ENCODE measurements at places on chromosomes 12 and 14.

DNA sequence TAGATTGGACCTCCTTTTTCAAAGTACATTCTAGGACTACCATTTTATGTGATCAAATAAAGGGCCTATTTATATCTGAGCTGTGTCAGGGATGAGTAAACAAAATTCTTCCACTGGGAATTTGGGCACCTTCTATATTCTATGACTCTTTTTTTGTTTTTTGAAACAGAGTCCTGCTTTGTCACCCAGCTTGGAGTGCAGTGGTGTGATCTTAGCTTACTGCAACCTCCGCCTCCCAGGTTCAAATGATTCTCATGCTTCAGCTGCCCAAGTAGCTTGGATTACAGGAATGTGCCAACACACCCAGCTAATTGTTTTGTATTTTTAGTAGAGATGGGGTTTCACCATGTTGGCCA is 64.8 kb downstream of the DRAM1 start:
- no peak for DNase-seq

GRCh38 chr12:88471331-88472045 is 108.8 kb downstream of the KITLG start:
- DNase-seq, result no peak

GRCh38 chr14:77973246-77973645 is 173.3 kb downstream of the ADCK1 start:
- DNase-seq, result no peak

GRCh38 chr12:1643905-1644533 is 15.0 kb downstream of the WNT5B start:
- DNase-seq, result no peak

- DNase-seq, result no peak
These were observed 271.4 kb downstream of the SSPN start for GRCh38 chr12:26466726-26467125.

DNA sequence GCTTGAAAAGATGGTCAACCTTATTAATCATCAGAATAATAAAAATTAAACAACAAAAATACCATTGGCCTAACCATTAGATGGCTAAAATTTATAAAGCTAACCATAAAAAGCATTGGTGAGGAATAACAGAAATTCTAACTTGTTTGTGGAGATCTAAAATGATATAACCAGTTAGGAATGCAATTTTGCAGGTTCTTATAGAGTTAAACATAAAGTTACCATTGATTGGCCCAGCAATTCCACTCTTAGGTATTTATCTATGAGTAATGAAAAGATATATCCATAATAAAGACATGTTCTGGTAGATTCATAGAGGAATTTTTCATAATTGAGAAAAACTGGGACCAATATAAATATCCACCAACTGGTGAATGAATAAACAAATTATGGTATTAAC is 1098.6 kb downstream of the FSCB start:
- DNase-seq, result no peak

GRCh38 chr12:15851919-15852318 is 30.3 kb upstream of the STRAP start:
- DNase-seq, result no peak

- DNase-seq, result no peak
These were observed 490.7 kb upstream of the FLRT2 start for GRCh38 chr14:85039353-85039626.

- DNase-seq, result no peak
These were observed 2.4 kb upstream of the LYZ start for GRCh38 chr12:69345742-69346141.

GRCh38 chr14:91899806-91900205 is 32.5 kb upstream of the TC2N start:
- no peak for DNase-seq

GRCh38 chr14:57884175-57884574 is 18.3 kb upstream of the SLC35F4 start:
- DNase-seq, result no peak

- peak; percentile 36 for DNase-seq
These were observed 178.2 kb downstream of the AKAP6 start for GRCh38 chr14:32507029-32507984.

GRCh38 chr14:20675669-20676068 is 8.7 kb upstream of the RNASE4 start:
- DNase-seq, result no peak

DNA sequence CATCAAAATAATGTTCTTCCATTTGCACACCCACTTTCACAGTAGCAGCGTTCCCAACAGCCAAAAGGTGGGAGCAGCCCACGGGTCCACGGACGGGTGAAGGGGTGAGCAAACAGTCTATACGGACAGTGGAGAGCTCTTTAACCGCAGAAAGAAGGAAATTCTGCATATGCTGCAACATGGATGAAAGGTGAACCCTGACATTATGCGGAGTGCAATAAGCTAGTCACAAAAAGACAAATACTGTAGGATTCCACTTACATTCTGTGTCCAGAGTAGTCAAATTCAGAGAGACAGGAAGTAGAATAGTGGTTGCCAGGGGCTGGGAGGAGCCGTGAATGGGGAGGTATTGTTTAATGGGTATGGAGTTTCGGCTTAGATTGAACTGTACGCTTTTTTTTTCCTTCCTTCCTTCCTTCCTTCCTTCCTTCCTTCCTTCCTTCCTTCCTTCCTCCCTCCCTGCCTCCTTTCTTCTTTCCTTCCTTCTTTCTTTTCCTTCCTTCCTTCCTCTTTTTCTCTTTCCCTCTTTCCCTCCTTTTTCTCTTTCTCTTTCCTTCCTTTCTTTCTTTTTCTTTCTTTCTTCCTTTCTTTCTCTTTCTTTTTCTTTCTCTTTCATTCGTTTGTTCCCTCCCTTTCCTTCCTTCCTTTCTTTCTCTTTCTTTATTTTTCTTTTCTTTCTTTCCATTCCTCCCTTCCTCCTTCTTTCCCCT is 15.8 kb upstream of the ANKRD9 start:
- no peak for DNase-seq

GRCh38 chr12:27524494-27524835 is 459 bp downstream of the PPFIBP1 start:
- no peak for DNase-seq

DNA sequence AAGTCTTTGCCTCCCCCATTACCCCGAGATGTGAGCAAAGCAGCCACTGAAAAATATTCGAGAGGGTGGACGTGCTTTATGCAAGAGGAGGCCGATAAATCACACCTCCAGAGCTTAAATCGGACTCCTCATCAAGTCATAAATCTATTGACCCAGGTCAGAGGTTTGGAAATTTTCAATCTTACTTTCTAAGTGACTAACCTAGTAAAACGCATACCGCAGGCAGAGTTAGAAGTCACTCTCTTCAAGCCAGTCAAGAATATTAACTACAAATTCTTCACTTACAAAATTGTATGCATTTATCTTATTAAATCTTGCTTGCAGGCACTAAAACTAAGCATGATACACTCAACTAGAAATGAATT is 34.9 kb downstream of the GPHB5 start:
- DNase-seq, result no peak

- no peak for DNase-seq
These were observed 59.5 kb downstream of the VEZT start for GRCh38 chr12:95277139-95277538.

DNA sequence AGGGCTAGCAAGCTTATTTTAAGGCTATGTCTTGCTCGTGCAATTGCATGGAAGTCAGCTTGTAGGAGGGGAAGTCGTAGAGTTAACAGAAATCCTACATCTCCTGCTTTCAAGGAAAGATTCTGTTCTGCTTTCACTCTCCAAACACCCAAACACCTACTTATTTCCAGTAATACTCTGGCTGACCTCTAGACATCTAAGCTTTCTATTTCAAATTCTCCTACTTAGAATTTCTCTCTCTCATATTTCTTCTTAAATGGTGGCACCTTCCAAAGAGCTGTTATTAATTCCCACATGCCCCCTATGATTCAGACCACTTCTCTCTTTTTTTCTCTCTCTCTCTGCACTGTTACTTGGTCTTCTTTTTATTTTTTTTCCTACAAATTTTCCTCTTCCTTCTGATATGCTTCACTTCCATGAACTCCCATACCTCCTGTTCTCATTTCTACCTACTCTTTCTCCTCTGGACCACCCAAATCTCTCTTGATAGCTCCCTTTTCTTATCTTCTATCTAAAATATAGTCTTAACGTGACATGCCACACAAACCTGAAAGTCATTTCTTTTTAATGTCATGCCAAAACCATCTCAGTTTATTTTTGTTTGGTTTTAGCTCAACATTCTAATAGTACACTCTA is 90.8 kb downstream of the RPS6KA5 start:
- no peak for DNase-seq

DNA sequence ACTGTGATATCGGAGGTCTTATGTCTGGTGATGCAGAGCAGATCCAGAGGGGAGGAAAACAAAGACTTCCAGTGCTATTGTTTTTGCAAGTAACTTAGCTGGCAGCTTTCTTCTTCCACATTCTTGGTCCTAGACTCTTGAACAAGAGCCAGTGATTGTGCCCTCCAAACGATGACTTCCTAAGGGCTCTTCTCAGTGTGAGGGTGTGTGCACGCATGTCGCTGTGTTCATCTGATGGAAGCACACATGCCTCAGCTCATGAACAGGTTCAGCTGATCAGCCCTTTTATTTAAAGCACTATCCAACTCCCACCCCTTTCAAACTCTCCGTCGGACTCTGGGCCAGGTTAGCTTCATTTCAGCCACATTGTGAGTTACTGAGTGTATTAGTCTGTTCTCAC is 59.5 kb downstream of the SMOC1 start:
- DNase-seq, result no peak

- no peak for DNase-seq
These were observed 13.1 kb upstream of the ATP5F1B start for GRCh38 chr12:56658921-56659320.

DNA sequence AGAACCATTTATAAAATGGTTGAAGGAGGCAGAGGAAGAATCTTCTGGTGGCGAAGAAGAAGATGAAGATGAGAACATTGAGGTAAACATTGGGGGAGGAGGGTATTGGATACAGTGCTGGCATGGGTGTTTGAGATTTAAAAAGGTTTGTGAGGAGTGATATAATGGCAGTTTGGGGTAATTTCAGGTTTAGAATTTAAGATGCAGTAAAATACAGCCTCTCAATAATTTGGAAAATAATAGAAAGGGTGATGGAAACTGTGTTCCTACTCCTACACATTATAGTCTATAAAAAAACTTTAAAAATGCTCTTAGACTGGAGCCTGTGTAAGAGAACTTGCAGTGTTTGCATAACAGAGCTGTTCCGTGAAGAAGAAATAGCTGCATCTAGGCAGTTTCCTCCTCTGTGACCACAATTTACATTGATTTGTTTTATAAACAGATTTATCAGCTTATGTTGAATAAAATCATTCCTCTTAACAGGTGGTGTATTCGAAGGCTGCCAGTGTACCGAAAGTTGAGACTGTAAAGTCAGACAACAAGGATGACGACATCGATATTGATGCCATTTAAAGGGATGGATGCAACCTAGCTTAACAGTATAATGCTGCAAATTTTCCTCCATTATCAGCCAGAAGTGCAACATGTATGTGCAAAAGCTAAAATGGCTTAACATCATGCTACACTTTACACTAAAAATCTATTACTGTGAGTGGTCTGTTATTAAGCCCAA is 6.6 kb downstream of the EIF5 start:
- DNase-seq, result no peak

- DNase-seq, result no peak
These were observed 21.7 kb upstream of the HELB start for GRCh38 chr12:66280561-66280960.

GRCh38 chr12:104477510-104478390 is 21.0 kb downstream of the CHST11 start:
- DNase-seq, result no peak

- no peak for DNase-seq
These were observed 28.8 kb downstream of the TIMELESS start for GRCh38 chr12:56420411-56420810.

GRCh38 chr14:58822856-58823255 is 185.1 kb downstream of the DACT1 start:
- no peak for DNase-seq

- no peak for DNase-seq
These were observed 14.0 kb upstream of the HPD start for GRCh38 chr12:121872546-121873215.

- no peak for DNase-seq
These were observed 37.2 kb downstream of the APOBEC1 start for GRCh38 chr12:7628381-7628961.

DNA sequence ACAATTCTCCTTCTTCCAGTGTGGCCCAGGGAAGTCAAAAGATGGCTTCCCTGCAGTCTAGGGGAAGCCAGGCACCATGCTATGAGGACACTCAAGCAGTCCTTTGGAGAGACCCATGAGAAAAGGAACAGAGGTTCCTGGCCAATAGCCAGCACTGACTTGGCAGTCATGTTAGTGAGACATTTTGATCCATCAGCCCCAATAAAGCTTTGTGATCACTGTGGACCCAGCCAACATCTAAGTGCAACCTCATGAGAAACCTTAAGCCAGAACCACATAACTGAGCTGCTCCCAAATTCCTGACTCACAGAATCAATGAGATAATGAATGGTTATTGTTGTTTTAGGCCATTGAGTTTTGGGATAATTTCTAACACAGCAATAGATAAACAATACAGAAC is 51.0 kb upstream of the NAP1L1 start:
- DNase-seq, result no peak

- DNase-seq, result no peak
These were observed 32.3 kb downstream of the RPS29 start for GRCh38 chr14:49553892-49554291.

GRCh38 chr14:101912841-101913240 is 51.5 kb upstream of the DYNC1H1 start:
- no peak for DNase-seq

DNA sequence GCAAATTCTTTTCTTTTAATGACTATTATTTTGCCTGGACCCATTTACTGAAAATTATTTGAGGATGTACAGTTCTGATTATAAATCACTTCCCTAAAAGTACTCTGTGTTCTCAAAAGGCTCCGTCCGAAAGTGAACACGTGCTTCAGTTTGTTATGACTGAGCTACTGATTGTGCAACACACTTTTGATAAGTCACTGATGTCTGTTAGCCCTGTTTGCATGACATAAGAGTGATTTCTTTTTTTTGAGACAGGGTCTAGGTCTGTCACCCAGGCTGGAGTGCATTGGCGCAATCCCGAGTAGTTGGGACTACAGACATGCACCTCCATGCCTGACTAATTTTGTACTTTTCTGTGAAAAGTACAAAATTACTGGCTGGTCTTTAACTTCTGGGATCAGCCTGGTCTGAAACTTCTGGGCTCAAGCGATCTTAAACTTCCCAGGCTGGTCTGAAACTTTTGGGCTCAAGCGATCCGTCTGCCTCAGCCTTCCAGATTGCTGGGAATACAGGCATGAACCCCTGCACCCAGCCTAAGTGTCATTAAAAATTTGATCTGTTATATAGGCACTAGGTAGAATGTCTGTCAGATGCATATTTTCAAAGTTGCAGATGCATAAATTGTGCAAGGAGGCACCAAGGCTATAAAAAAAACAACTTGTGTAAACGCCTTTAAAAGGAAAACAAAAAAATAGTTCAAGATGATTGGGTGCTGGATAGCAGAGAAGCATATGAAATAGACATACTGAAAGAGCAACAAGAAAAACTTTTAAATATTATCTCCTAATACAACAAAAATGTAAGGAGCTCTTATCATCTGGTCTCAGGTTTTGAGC is 111.5 kb downstream of the SRGAP1 start:
- DNase-seq, result no peak

GRCh38 chr12:106025129-106025528 is 113.6 kb downstream of the NUAK1 start:
- no peak for DNase-seq

- DNase-seq, result peak; percentile 81
These were observed at the start of gene CARMIL3 for GRCh38 chr14:24051789-24052655. TSS of gene CARMIL3 (plus strand) at chr14:24052009. CDS start at chr14:24052154, 145 bp downstream.

- DNase-seq, result no peak
These were observed 170.4 kb downstream of the CALM1 start for GRCh38 chr14:90567191-90567590.
